Endothelial cell (in vitro differentiated cells): ENCODE measurements at places on chromosomes 7 and 10.

DNA sequence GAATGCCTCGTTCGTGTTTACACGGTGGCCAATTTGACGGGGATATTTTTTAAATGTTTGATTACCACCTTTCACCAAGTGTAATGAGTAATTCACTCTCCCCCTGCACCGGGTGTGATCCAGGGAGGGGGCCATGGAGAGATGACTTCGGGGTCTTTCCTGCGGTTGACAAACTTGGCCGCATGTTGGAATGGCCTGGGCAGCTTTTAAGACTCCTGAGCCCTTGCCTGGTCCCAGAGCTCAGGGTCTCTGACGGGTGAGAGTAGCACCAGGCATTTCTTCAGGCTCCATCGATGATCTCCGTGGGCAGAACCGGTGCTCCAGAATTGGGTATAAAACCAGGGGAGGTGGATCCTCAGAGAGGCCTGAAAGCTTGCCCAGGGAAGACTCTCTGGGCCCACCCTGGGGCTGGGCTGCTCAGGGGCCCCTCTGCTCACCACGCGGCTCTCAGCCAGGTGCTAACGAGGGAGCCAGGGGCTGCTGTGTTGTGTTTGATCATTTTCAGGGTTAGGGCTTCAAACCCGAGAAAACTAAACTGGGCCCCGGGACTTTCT lies 882 bp downstream of the ZNF282 start:
- H3K27me3 ChIP-seq, result peaks cover 9% of the 10 kb centered on the region
- peak overlapping the region; percentile 96 for H3K4me3 ChIP-seq
- peaks cover 41% of the 10 kb centered on the region for H3K4me1 ChIP-seq
- H3K36me3 ChIP-seq, result peaks cover 36% of the 10 kb centered on the region
- H3K27ac ChIP-seq, result peak overlapping the region; percentile 48

GRCh38 chr10:128579280-128579865 lies 453.1 kb upstream of the MKI67 start:
- H3K27ac ChIP-seq, result no peak overlapping the region
- no peak overlapping the region for H3K4me3 ChIP-seq
- H3K4me1 ChIP-seq, result peaks cover 28% of the 10 kb centered on the region
- no peaks in the 10 kb centered on the region for H3K36me3 ChIP-seq

- H3K36me3 ChIP-seq, result no peaks in the 10 kb centered on the region
- no peak overlapping the region for H3K27ac ChIP-seq
- H3K4me3 ChIP-seq, result peak overlapping the region; percentile 84
- DNase-seq, result no peak
- peaks cover 26% of the 10 kb centered on the region for H3K4me1 ChIP-seq
These were observed 1.9 kb downstream of the NKX1-2 start for GRCh38 chr10:124447751-124448466.

GRCh38 chr10:31618541-31619291 lies 299.7 kb downstream of the ZEB1 start:
- peaks cover 7% of the 10 kb centered on the region for H3K36me3 ChIP-seq
- H3K27me3 ChIP-seq, result peaks cover 10% of the 10 kb centered on the region
- H3K4me3 ChIP-seq, result no peak overlapping the region
- H3K4me1 ChIP-seq, result peaks cover 18% of the 10 kb centered on the region

GRCh38 chr7:47277321-47277781 lies 304.6 kb downstream of the TNS3 start:
- no peaks in the 10 kb centered on the region for H3K27me3 ChIP-seq
- H3K27ac ChIP-seq, result no peak overlapping the region
- H3K36me3 ChIP-seq, result peaks cover 4% of the 10 kb centered on the region
- DNase-seq, result no peak
- H3K4me3 ChIP-seq, result no peak overlapping the region

DNA sequence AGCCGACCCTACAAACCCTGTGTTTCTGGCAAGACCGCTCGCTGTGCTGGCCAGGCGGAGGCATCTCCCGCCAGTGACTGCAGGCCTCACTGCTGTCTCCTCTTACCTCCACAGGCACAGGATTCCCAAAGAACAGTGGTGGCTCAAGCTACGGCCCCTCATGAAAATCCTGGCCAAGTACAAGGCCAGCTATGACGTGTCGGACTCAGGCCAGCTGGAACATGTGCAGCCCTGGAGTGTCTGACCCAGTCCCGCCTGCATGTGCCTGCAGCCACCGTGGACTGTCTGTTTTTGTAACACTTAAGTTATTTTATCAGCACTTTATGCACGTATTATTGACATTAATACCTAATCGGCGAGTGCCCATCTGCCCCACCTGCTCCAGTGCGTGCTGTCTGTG lies 36.2 kb downstream of the PITRM1 start:
- H3K4me1 ChIP-seq, result no peaks in the 10 kb centered on the region
- H3K27ac ChIP-seq, result no peak overlapping the region
- peaks cover 36% of the 10 kb centered on the region for H3K36me3 ChIP-seq
- H3K4me3 ChIP-seq, result peak overlapping the region; percentile 42
- H3K27me3 ChIP-seq, result no peaks in the 10 kb centered on the region

DNA sequence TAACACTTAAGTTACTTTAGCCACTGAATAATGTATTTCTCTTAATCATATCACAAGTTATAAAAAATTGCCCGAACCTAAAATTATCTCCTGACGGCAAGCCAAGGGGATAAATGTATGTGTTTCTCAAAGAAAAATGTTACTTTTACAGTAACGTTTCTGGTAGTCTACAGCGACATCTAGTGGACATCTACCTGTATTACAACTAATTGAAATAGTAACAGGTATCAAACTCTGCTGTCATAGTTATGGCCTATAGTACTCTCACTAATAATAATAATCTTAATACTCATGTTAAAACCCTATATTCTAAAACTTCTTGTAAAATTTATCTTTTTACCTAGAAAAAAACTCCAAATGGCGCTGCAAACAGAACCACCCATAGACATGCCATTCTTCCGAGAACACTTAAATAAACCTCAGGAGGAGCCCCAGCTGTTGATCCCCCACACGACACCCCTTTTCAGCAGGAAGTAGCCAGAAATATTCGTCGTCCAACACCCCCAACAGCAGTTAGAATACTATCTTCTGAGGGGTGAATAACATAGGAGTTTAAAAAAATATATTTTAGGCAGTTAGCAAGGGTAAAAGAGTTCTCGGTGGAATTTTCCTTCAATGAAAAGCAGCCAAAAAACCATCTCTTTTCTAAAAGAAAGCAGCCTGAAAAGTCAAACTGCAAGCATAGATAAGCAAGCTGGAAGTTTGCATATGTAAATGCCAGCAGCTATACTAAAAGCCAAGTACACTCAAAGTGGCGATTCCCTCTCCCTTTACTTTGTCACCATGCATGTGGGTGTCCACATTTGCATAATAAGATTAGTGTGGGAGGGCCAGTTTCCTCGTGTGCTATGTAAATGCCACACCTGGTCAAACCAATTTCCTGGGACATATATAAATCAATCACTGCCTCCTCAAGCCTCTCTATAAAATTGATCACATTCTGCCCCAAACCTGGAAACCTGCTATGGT lies 40.5 kb upstream of the ZNF107 start:
- H3K27me3 ChIP-seq, result peaks cover 4% of the 10 kb centered on the region
- H3K4me3 ChIP-seq, result no peak overlapping the region
- no peaks in the 10 kb centered on the region for H3K4me1 ChIP-seq
- DNase-seq, result no peak
- no peak overlapping the region for H3K27ac ChIP-seq
- H3K36me3 ChIP-seq, result no peaks in the 10 kb centered on the region

- no peak overlapping the region for H3K4me3 ChIP-seq
- no peak overlapping the region for H3K27ac ChIP-seq
- H3K4me1 ChIP-seq, result no peaks in the 10 kb centered on the region
- no peaks in the 10 kb centered on the region for H3K36me3 ChIP-seq
- no peak for DNase-seq
- peaks cover 2% of the 10 kb centered on the region for H3K27me3 ChIP-seq
These were observed 116.8 kb upstream of the JCAD start for GRCh38 chr10:30176182-30176581.
